ENCODE measurements at places on chromosomes 12 and 14.

GRCh38 chr12:104424955-104425354 is 31.8 kb upstream of the CHST11 start:
- no peak for DNase-seq

DNA sequence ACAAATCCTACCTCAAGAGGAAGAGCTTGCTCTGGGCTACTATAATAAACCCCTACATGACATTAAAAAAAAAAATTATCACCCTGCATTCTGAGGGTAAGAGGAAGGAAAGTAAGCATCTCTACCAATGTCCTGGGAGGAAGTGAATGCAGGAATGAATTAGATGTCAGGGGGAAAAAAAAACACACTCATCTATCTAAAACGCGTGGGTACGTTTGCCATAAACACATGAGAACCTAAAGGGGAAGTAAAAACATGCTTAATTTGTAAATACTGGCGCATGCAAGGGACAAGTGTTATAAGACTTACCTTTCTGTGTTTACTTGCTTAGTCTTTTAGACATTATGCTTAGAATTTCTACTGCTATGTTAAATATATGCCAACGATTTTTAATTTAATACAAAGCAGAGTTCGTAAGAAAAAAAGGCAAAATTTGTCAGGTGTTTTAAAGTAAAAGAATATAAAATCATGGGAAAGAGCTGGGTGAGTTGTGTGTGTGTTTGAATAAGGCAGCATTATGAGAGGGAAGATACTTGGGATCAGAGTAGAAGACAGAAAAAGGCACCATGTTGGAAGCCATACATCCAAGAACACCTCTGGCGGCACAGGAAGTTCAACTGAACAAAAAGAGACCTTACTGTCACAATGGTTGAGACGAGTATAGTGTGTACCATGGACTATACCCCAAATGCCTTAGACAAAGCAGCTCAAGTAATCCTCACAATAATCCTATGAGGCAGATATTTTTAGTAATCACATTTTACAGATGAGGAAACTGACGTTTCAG is 1.5 kb downstream of the TMED8 start:
- no peak for DNase-seq

- DNase-seq, result no peak
Measured at GRCh38 chr12:43973385-43973784, 137.5 kb downstream of the TMEM117 start.

GRCh38 chr12:121468499-121468801 is 68.5 kb downstream of the RNF34 start:
- DNase-seq, result no peak

DNA sequence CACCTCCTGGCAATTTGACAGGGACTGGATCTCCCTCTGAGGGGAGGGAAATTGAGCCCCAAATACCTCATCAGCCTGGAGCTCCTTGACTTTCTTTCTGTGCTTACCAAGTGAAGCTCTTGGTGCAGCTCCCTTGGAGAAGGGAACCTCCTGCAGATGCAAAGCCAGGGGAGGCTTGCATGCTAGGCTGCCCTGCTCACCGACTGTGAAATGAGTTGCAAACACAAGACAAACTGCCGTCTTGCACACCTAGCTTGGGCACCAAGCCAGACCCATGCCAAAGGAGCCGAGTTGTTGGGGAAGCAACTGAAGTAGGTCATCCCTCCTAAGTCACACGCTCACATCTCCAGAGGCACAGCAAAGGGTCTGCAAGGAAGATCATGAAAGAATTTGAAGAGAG is 95.2 kb downstream of the GTF2A1 start:
- no peak for DNase-seq

DNA sequence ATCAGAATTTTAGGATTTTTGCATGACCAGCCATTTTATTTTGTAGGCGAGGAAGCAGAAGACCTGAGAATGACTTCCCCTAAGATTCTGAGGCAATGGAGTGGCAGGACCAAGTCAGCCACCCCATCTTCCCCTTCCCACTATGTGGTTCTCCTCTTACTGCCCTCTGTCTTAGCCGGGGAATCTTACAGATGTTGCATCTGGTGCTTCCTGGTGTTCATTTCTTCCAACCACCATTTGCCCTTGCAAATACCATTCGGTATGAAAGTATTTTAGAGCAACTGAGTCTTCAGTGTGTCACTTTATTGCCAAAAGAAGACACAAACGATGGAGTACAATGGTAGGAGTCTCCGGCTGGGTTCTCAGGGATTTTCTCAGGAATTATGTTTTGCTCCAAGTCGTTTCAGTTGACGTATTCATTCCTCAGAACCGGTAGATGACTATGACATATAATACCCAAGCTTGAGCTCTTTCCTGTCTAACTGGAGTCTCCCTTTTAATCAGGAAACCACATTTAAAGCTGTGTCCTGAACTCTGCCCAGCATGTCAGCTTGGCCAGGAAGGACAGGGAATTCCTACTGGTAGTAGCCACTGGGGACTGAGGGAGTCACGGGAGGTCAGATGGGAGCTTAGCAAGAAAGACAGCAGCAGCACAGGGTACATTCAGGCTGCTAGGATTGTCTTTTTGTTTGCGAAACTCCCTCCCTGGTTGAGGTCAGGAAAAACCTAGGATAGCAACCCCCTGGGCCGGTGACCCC is 87.0 kb downstream of the SAMD4A start:
- DNase-seq, result no peak

DNA sequence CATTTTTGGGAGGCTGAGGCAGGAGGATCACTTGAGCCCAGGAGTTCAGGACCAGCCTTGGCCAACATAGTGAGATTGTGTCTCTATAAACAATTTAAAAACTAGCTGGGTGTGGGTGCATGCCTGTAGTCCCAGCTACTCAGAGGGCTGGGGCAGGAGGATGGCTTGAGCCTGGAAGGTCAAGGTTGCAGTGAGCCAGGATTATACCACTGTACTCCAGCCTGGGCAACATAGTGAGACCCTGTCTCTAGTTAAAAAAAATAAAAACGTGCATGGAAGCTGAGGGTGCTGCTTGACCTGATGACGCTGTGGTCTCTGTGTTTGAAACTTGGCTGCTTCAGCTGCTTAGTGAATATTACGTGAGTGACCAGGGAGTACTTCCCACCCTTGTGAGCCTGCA is 89.7 kb downstream of the PPP2R5C start:
- DNase-seq, result no peak
